Stimulated activated CD4-positive, alpha-beta T cell treated with anti-CD3 and anti-CD28 coated beads, TNF-alpha, amount 100 ng/mL, for 1 hour (primary cell): ENCODE measurements at places on chromosomes 1 and 21.

DNA sequence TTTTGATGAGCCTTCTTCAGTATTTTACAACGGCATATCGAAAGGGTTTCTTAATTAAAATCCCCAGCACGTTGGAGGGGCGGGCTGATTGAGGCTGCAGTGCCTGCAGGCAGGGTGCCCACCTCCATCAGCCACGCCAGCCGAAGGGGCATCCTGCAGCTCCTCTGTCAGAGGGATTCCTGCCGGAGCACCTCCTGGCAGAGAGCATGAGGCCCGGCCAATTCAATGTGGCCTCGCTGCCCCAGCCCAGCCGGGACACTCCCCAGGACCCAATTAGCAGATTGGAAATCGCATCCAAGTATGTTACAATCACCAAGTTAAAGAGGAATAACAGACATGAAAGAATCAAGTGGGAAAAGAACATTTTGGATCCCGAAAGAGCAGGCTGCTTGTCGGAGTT, 216.6 kb downstream of the ST6GALNAC3 start:
- DNase-seq = no peak

DNA sequence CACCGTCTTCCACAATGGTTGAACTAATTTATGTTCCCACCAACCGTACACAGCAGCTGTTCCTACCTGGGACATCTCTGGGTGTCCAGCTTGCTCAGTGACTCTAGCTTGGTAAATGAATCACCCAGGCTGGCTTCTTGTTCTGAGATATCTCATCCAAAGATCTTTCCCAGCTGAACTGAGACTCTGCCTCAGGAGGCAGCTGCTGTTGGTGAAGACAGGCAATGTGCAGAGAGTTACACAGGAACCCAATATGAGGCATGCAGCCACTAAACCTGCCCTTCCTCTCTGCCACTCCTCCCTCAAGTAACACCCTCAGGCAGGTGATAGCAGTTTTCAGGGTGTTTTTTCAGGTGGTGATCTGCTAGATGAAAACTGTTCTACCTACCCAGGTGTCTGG, 14.0 kb upstream of the FOXO6 start:
- DNase-seq = no peak

DNA sequence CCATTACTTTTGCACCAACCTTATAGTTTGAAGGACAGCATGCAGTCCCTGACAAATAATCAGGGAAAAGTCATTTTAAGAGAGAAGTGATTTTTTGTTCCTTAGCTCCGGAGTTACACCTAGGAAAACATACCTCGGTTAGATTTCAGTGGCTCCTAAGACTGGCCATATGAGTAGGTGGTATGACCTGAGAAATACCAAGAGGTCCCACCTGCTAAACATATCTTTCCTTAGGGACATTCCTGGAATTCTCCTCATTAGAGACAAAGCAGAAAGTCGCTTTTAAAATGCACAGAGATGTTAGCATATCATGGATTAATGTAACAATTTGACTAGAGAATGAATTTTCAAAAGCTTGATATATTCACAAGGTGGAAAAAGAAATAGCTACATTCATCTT, 84.2 kb upstream of the RNPC3 start:
- DNase-seq = no peak

DNA sequence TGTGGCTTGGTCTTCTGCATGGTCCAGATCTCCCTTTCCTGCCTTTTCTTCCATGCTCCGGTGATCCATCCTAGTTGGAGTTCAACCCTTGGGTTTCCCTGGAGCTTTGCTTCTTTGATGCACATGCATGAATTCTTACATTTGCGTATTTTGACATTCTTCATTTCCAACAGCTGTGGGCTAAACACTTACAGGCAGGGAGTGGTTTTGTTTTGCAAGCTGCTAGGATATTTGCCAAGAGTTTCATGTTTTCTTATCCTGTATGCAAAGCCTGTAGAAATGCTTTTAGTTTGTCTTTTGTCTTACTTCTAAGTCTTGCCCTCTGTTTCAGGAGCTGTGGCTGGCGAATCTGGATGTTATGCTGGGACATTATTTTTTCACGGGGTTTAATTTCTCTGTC, 90.3 kb upstream of the PAXBP1 start:
- no peak for DNase-seq

GRCh38 chr21:45381036-45381787, 23.8 kb upstream of the COL18A1 start:
- no peak for DNase-seq

- no peak for DNase-seq
Measured at GRCh38 chr1:201348211-201348566, 29.3 kb downstream of the TNNT2 start.

DNA sequence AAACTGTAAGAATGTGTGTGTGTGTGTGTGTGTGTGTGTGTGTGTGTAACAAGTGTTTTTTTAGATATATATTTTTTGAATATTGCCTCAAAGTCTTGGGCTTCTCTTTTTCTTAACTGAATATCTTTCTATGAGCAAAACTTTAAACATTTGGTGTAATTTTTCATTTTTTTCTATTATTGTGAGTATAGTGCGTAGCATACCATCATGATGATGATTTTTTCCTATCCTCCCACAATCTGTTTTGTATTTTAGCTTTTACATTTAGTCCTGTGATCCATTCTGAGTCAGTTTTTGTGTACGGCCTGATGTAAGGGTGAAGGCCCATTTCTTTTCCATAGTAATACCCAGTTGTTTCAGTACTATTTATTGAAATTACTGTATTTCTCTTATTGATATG, 680.6 kb downstream of the TTLL7 start:
- DNase-seq = no peak

DNA sequence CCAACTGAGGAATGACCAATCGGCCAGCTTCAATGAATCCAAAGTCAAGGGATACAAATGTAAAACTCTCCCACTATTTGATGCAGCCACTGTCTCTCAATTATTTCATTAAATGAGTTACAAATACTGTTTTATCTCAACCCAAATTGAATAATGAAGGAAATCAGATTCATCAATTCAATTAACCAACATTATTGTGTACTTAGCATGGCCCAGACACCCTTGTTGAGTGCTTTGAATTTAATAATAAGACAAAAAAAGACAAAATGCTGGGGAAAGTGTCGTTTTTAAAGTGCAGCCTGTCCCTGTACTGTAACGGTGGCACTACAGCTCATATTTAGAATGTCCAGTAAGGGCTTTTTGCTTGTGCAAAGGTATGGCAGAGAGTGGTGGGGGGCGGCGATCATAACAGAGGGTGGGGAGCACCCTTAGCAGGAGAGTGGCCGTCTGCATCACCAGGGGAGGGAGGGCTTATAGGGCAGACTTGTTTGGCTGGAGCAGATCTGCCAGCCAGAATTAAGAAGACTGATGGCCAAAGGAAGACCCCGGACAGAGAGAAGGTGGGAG, 123.8 kb upstream of the GALNT2 start:
- DNase-seq = no peak

DNA sequence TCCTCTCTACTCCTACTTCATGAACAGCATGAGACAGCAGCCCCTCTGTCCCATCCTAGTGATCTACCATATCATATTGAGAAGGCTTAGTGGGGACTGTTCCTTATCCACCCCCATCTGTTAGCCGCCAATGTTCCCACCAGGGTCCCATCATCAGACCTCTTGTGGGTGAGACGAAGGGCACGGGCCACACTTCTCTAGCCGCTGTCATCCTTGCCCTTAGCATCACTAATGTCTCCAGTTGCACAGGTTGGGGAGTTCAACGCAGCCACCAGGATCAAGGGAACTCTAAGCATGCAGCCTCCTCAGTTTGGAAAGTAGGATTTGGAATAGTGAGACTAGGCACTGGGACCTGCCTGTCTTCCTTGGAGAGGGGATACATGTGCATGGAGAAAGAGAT, 20.1 kb downstream of the INKA2 start:
- no peak for DNase-seq

- DNase-seq = no peak
Measured at GRCh38 chr1:200918006-200918405, 23.3 kb downstream of the INAVA start.

GRCh38 chr1:16173447-16174260, 17.8 kb upstream of the EPHA2 start:
- DNase-seq = no peak

- DNase-seq = no peak
Measured at GRCh38 chr1:176560681-176561080, 97.7 kb downstream of the PAPPA2 start.

- no peak for DNase-seq
Measured at GRCh38 chr21:31257265-31257664, 86.8 kb downstream of the TIAM1 start.

- no peak for DNase-seq
Measured at GRCh38 chr1:211939876-211940468, 95.4 kb downstream of the INTS7 start.

GRCh38 chr21:32240851-32241687, 37.8 kb downstream of the MIS18A start:
- no peak for DNase-seq

- DNase-seq = no peak
Measured at GRCh38 chr1:228697207-228698016, 37.9 kb upstream of the RHOU start.

GRCh38 chr1:240178366-240178765, 86.7 kb downstream of the FMN2 start:
- DNase-seq = no peak

GRCh38 chr1:215001419-215002021, 81.0 kb upstream of the KCNK2 start:
- DNase-seq = no peak

GRCh38 chr1:6322161-6322560, 61.3 kb upstream of the GPR153 start:
- no peak for DNase-seq

- DNase-seq = no peak
Measured at GRCh38 chr1:234916840-234917239, 211.8 kb downstream of the TOMM20 start.

DNA sequence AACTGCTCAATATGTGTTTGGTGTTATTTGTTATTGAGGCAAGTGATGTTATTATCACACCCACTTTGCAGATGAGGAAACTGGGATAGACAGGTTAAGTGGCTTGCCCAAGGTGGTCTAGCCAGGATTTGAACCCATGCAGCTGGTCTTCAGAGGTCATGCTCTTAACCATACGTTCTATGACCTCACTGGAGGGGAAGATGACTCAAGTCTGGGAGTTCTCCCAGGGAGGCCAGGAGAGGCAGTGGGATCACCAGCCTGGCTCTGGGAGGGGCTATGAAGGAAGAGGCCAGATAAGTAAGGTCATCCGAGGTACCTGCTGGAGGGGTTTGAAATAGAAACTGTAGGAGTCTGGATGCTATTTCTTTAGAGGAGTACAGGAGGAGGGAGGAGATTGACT, 95.3 kb downstream of the NAV1 start:
- DNase-seq = no peak

DNA sequence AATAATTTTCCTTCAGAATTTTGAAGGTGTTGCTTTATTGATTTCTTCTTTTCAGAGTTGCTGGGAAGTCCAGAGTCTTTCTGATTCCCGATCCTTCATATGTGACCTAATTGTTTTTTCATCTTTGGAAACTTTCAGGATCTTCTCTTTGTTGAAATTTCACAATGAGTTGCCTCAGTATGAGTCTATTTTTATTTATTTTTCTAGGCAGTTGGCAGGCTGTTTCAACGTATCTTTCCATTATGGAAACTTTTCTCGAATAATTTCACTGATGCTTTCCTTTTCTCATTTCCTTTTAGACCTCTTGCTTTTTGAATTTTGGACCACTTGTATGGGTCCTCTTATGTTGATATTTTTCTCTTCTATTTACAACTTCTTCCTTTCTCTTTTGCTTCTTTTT, 354.3 kb downstream of the TGFB2 start:
- DNase-seq = no peak

- DNase-seq = no peak
Measured at GRCh38 chr1:117067533-117068370, 7.6 kb downstream of the TTF2 start.

DNA sequence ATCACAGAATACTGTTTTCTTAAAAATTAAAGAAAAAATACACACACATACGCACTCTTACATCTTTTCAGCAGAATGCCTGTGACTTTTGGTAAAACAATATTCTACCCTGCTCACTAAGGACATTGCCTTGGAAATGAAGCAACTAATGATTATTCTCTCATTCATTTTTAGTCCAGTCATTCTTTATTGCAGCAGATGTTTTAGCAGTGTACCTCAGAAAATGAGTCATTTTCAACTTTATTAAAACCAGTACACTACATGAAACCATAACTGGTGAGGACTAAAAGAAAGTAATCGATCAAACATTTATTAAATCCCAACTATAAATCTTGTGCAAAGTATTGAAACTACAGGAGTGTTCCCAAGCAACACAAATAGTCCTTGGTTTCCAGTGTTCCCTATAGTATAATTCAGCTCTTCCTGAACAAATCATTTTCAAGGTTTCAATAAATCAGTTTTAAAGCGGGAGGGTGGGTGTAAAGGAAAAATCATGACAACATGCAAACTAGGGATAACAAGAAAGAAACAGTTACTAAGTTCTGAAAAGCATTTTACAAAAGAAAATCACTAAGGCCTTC, 114.2 kb downstream of the ADGRL4 start:
- DNase-seq = no peak

- no peak for DNase-seq
Measured at GRCh38 chr1:20100632-20101355, 18.5 kb downstream of the PLA2G2D start.

- DNase-seq = no peak
Measured at GRCh38 chr1:163440090-163440489, 118.3 kb downstream of the NUF2 start.

DNA sequence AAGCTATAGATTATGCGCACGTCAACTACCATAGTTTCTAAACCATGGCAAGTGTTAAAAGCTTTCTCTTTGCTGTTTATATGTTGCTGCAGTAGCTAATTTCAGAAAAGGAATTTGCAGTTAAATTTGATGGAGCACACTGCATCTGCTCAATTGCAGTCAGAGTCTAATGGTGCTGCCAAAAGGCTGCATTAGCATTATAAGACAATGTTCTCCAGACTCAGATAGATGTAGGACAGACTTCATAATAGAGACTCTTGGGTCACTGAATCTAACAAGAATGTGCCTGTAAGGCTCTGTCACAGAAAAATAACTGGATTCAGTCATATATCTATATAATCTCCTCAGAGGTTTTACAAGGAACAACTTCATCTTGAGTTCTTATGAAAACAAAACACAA, 198.3 kb downstream of the OLFM3 start:
- no peak for DNase-seq

- no peak for DNase-seq
Measured at GRCh38 chr21:22444990-22445389, 1446.8 kb downstream of the NCAM2 start.
